ENCODE measurements at places on chromosomes 16 and 17. TPM values are rescaled to one million over a fixed set of nuclear protein-coding genes. Genes with fewer than 3 reads are reported as not detected.

DNA sequence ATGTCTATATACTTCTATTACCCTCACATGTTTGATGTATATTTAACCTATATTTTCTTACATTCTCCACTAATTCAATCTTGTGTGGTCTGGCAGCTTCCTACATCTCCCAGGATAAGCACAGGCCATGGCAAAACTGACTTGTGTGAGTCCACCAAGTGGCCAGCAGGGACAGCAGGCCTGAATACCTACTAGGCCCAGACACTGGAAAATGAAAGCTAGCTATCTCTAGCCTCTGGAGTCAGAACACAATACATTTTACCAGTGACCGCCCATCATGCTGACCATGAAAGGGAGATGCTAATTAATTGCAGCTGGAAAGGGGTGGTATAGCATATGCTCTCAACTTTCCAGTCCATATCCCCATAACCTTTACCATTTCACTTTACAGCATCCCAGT lies 132.3 kb downstream of the PCTP start:
- DNase-seq: no peak
- H3K4me3 ChIP-seq: no peak overlapping the region
- no peak overlapping the region for H3K27ac ChIP-seq
- H3K27me3 ChIP-seq: no peaks in the 10 kb centered on the region

The RCVRN gene
- total RNA-seq: under 0.01 TPM

The SCGB1C2 gene
- not detected for total RNA-seq

The PRSS21 gene
- 1.2 TPM for total RNA-seq

DNA sequence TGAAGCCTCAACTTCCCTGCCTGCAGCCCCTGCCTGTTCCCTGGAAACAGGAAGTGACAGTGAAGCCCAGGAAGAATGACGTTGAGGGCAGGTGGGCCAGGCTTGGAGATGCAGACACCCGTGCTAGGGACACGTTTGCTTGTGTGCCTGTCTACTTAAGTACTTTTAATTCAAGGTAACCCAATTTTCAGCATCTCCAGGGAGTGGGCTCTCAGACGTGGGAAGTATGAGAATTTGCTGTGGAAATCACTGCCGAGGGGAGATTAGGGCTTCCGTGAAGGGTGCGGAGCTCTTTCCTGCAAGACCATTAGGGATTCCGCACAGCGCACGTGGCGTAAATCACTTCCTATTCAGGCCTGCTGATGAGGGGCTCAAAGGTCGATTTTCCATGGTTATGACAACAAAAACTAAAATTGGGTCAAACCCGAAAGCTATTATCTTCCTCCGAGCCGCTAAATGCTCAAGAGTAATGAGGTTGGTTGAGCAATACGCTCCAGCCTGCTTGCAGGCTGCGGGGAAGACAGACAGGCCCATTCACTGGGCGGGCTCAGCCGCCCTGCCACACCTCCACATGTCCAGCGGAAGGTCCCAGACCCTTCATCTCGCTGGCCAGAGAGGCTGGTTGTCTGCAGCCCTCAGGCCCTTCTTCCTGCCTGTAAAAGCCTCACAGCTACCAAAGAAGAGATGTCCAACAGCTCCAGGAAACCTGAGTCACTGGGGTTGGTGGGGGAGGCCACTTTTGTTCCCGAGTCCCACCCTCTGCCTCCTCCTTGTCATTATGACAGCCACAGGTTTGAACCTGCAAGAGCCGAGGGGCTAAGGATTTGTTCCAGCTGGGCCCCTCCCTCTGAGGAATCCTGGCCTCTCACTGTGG lies 109.9 kb downstream of the RBFOX3 start:
- H3K36me3 ChIP-seq: no peaks in the 10 kb centered on the region
- H3K4me3 ChIP-seq: no peak overlapping the region
- H3K27me3 ChIP-seq: peaks cover 5% of the 10 kb centered on the region
- H3K4me1 ChIP-seq: no peaks in the 10 kb centered on the region

GRCh38 chr16:57601801-57602478 lies 26.5 kb upstream of the ADGRG1 start:
- H3K27me3 ChIP-seq: no peaks in the 10 kb centered on the region
- H3K27ac ChIP-seq: peak overlapping the region; percentile 64
- H3K4me3 ChIP-seq: no peak overlapping the region

DNA sequence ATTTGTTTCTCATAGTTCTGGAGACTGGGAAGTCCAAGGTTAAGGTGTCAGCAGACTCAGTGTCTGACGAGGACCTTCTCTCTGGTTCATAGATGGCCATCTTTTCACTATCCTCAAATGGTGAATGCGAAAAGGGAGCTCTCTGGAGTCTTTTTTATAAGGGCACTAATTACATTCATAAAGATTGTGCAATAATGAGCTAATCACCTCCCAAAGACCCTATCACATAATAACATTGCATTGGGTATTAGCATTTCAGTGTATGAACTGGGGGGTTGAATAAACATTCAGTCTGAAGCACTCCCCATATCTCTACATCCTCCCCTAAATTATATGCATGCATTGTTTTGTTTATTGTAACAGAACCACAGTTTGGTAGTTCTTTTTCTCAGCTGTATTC lies 1086.5 kb downstream of the CDH11 start:
- H3K36me3 ChIP-seq: no peaks in the 10 kb centered on the region
- DNase-seq: no peak
- H3K4me3 ChIP-seq: no peak overlapping the region
- no peaks in the 10 kb centered on the region for H3K27me3 ChIP-seq

- H3K36me3 ChIP-seq: no peaks in the 10 kb centered on the region
- no peak for DNase-seq
- H3K27ac ChIP-seq: no peak overlapping the region
- H3K4me3 ChIP-seq: no peak overlapping the region
These were observed 882 bp downstream of the SCARF1 start for GRCh38 chr17:1644493-1645206.

GRCh38 chr17:81460856-81461460 lies 51.6 kb downstream of the ACTG1 start:
- H3K36me3 ChIP-seq: peaks cover 68% of the 10 kb centered on the region
- no peak overlapping the region for H3K27ac ChIP-seq
- no peak overlapping the region for H3K4me3 ChIP-seq

DNA sequence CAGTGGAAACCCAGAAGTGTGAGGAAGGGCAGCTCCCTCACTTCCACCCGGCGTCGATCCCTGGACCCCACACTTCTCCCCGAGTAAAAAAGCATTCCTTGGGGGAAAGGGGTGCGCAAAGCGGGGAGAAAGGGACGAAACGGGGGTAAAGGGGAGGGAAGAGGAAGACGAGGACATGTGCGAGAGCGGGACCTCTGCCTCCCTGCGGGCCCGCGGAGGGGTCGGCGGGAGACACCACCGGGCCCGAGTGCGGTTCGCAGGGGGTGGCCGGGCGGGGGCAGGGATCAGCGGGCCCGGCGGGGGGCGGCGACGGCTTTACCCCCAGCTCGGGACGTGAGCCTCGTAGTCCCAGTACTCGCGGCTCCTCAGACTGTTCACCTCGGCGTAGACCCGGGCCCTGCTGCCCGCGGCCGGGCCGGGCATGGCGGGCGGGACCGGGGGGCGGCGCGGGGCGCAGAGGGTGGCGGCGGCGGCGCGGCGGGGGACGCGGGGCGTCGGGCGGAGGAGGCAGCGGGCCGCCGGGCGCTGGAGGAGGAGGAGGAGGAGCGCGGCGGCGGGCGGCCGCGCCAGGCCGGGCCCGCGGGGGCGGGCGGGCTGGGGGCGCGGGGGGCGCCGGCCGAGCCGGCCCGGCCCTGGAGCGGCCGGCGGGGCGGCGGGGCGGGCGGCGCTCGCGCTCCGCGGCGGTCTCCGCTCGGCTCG lies 443 bp downstream of the CSNK2A2 start:
- H3K36me3 ChIP-seq: peaks cover 7% of the 10 kb centered on the region
- DNase-seq: no peak
- no peaks in the 10 kb centered on the region for H3K27me3 ChIP-seq
- peaks cover 9% of the 10 kb centered on the region for H3K4me1 ChIP-seq
- peak overlapping the region; percentile 93 for H3K4me3 ChIP-seq

GRCh38 chr16:47492428-47493377 lies 31.6 kb downstream of the PHKB start:
- peaks cover 6% of the 10 kb centered on the region for H3K4me1 ChIP-seq
- H3K27ac ChIP-seq: peak overlapping the region; percentile 71
- peak; percentile 21 for DNase-seq

The ALOX15B gene
- 0.24 TPM for total RNA-seq

DNA sequence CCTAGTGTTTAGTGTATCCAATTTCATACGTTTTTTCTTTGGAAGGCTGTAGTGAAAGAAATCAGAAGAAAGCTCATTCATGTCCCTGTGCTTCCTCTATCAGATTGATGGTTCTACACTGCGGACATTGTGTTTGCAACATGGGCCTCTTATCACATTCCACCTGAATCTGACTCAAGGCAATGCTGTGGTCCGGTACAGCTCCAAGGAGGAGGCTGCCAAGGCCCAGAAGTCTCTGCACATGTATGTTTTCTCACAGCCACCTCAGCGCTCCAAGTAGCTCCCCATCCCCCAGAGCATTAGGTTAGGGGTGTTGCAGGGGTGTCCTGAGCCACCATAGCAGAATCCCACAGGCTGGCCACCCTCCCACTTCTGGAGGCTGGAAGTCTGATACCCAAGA lies 25.2 kb downstream of the TMC6 start:
- no peaks in the 10 kb centered on the region for H3K27me3 ChIP-seq
- H3K27ac ChIP-seq: no peak overlapping the region
- no peaks in the 10 kb centered on the region for H3K4me1 ChIP-seq

DNA sequence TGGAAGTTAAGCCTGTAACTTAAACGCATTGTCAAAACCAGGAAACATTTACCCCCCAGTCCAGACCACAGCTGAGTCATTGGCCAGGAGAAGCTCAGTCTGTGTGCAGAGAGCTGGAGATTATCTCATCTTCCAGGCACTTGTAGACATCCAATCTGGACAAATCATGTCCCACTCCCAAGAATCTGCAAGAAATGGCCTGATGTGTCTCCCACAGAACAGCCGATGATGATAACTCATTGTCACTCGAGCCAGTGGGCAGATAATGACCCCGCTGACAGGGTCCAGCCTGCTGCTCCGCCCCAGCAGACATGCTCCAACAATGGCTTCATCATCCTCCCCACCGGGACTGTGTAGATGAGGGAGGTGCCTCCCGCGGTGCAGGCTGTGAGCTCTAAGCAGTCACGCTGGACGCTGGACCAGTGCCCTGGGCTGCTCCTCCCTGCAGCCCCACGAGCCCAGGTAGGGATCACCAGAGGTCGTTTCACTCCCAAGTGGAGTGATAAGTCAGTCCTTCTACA lies 322.5 kb downstream of the C16orf95 start:
- H3K36me3 ChIP-seq: no peaks in the 10 kb centered on the region
- no peak for DNase-seq
- peaks cover 7% of the 10 kb centered on the region for H3K4me1 ChIP-seq
- peaks cover 8% of the 10 kb centered on the region for H3K27me3 ChIP-seq
- no peak overlapping the region for H3K27ac ChIP-seq

The ARL2BP gene
- total RNA-seq: 41.4 TPM

DNA sequence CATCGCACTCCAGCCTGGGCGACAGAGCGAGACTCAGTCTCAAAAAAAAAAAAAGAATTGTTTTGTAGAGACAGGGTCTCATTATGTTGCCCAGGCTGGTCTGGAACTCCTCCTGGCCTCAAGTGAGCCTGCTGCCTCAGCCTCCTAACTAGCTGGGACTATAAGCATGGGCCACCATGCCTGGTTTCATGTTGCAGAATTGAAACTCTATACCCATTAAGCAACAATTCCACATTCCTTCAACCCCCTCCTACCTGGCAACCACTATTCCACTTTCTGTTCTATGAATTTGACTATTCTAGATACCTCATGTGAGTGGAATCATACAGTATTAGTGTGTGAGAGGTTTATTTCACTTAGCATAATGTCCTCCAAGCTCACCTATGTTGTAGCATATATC lies 24.5 kb downstream of the RNF135 start:
- no peak for DNase-seq
- H3K4me1 ChIP-seq: no peaks in the 10 kb centered on the region
- H3K27me3 ChIP-seq: no peaks in the 10 kb centered on the region
- no peak overlapping the region for H3K4me3 ChIP-seq
- H3K36me3 ChIP-seq: peaks cover 4% of the 10 kb centered on the region

DNA sequence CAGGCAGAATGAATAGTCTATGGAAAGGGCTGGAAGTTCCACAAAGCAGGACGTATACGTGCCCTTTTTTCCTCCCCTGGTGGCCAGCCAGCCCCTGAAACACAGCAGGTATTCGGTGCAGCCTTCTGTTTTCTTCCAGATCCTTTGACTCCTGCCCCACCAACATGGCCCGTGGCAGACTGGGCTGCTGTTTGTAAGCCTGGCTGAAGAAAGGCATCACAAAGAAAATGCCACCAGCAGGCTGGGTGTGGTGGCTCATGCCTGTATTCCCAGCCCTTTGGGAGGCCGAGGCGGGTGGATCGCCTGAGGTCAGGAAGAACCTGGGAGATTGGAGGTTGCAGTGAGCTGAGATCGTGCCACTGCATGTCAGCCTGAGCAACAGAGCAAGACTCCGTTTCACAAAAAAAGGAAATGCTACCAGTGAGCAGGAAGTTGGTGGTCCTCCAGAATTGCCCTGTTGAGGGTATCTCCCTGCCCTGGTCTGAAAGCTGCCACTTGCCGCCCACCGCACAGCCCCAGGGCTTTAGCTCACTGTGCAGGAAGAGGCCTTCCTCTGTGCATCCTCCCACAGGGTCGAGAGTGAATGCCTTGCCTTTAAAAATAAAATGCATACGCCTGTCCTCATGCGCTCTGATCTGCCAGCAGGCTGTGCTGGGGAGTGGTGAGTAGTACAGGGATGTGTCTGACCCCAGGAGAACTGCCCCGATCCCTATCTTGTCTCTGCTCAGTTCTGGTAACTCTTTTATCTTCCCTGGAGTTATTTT lies 587.7 kb downstream of the MAF start:
- H3K4me1 ChIP-seq: peaks cover 10% of the 10 kb centered on the region
- H3K27ac ChIP-seq: no peak overlapping the region
- H3K36me3 ChIP-seq: no peaks in the 10 kb centered on the region
- DNase-seq: no peak
- no peaks in the 10 kb centered on the region for H3K27me3 ChIP-seq
- no peak overlapping the region for H3K4me3 ChIP-seq

GRCh38 chr17:78450696-78451345 lies 72.4 kb downstream of the PGS1 start:
- no peaks in the 10 kb centered on the region for H3K36me3 ChIP-seq
- H3K4me3 ChIP-seq: no peak overlapping the region
- no peak for DNase-seq
- no peak overlapping the region for H3K27ac ChIP-seq
- H3K27me3 ChIP-seq: no peaks in the 10 kb centered on the region

DNA sequence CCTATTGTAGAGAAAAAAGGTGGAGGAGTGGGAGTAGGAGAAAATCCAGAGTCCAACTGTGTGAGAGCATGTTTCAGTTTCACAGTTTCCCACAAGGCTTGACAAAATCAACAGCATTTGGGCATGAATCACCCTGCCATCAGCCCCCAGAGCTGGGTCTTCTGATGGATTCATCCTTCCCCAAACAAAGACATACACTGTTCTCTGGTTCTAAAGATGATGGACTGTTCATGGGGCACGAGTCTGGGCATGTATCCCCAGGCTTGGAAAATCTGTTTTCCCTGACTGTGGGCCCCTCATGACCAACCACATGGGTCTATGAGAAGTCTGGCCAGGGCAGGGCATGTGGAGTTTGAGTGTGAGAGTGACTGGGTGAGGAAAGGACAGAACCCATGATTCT lies 210.4 kb upstream of the IRX5 start:
- H3K27ac ChIP-seq: no peak overlapping the region
- H3K36me3 ChIP-seq: no peaks in the 10 kb centered on the region
- no peaks in the 10 kb centered on the region for H3K4me1 ChIP-seq
- no peak overlapping the region for H3K4me3 ChIP-seq
- DNase-seq: no peak

The KAT7 gene
- total RNA-seq: 28.9 TPM

The TNP2 gene
- total RNA-seq: not detected

The MT1F gene
- 1.5 TPM for total RNA-seq
